ENCODE measurements at places on chromosomes 11 and 22.

DNA sequence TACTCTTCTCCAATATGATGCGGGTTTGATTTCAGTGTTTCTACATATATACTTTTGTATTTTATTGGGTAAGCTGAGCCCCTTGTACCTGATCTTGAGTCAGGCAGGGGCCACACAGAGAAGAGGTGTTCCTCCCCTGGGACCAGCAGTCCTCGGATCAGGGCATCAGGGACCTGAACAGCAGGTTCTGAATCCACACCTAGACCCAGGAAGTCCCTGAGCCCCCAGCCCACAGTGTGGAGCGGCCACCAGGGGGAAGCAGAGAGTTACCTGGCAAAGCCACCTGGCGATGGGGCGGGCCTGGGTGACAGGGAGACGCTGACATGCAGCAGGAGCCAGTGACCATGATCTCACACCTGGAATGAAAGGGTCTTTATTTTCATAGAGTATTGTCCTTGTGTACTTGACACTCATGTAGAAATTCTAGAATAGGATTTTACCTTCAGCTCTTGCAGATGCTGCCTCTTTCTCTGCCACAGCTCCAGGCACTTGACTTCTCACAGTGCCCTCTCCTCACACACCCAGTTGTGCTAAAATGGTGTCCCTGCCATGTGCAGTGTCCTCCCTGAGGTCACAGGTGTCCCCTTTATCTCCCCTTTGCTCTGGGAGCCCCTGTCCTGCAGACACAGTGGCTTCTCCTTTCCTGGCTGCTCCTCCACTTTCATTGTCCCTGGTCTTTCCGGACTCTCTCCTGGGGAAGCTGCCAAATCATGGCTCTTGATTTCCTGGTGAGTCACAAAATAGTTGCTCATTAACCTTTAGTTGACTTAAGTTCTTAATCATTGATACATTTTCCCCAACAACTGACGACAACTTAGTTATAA, 48.5 kb downstream of the GGTLC2 start:
- DNase-seq = no peak

GRCh38 chr11:21501245-21501644, 691.6 kb upstream of the ANO5 start:
- no peak for DNase-seq

- DNase-seq = no peak
These were observed 9.9 kb downstream of the CTSC start for GRCh38 chr11:88327462-88328143.

DNA sequence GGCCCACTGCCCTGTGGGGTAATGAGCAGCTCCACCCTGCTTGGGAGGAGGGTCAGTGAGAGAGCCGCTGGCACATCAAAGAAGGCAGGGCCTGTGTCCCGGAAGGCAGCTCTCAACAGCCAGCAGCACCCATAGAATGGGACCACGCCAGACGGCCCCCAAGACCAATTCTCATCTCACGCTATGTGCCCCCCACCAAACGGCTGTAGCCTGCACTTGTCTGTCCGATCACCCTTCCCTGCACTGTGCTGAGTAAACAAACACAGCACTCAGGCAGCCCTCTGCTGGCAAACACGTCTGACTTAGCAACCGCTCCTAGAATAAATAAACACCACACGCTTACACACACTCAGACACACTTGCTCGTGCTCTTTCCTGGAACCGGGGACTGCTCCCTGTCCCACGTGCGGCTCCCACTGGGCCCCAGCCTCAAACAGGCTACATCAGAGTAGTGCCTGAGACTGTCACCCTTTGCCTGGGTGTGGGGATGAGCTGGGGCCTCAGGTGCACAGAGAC, 53.2 kb upstream of the CDON start:
- peak; percentile 71 for DNase-seq

- no peak for DNase-seq
These were observed 158.4 kb downstream of the ATG16L2 start for GRCh38 chr11:72972496-72973128.

- no peak for DNase-seq
These were observed 14.2 kb downstream of the MCAT start for GRCh38 chr22:43128928-43129424.

- DNase-seq = no peak
These were observed 55.4 kb upstream of the CYP2D6 start for GRCh38 chr22:42185915-42186439.

DNA sequence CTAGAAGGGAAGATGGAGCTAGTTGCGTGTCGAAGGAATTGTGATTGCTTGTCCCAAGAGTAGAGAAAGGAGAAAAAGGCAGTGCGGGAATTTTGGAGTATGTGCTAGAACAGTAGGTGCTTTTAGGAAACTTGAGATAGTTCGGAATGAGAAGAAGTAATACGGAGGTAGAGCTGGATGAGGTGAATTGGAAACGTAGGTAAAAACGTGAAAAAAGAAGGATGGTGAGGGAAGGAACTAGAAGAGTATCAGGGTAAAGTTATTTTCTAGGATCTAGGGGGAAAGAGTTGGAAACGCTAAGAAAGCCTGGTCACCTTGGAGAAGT, 1.4 kb downstream of the CEP57 start:
- DNase-seq = no peak

DNA sequence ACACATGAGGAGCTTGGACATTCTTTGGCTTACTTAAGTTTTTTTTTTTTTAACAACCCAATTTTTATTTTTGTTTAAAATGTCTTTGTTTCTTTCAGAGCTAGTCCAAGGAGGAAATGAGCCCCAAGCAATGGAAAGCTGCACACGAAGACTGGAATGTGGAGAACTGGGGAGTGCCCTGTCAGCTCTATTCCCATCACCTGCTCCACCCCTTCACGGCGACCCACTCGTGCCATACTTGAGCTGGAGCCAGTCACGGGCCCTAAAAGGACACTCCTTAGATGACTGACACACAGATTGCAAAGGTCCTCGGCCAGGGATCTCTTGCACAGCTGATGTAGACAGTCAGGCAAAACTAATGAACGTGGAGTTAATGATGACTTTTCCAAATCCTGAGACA, 10.6 kb upstream of the SLC25A18 start:
- DNase-seq = no peak

DNA sequence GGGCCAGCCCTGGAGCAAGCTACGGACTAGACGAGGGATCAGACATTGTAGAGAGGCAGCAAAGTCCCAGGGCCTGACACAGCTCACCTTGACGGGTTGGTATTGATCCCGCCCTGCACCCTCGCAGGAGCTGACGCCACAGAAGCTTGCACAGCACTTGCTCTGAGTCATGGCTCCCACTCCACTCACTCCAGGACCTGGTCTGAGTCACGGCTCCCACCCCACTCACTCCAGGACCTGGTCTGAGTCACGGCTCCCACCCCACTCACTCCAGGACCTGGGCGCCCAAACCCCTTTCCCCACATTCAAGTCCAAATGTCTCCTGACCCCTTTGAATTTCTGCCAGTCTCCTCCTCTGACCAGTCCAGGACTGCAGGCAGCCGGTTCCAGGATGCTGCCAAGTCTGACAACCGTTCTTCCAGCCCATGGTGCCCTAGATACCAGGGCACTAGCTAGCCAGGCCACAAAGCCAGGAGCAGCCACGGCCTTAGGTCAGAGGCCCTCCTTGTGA, 6.0 kb upstream of the PNPLA5 start:
- no peak for DNase-seq

- no peak for DNase-seq
These were observed 77.5 kb downstream of the ZBTB16 start for GRCh38 chr11:114136686-114137640.

DNA sequence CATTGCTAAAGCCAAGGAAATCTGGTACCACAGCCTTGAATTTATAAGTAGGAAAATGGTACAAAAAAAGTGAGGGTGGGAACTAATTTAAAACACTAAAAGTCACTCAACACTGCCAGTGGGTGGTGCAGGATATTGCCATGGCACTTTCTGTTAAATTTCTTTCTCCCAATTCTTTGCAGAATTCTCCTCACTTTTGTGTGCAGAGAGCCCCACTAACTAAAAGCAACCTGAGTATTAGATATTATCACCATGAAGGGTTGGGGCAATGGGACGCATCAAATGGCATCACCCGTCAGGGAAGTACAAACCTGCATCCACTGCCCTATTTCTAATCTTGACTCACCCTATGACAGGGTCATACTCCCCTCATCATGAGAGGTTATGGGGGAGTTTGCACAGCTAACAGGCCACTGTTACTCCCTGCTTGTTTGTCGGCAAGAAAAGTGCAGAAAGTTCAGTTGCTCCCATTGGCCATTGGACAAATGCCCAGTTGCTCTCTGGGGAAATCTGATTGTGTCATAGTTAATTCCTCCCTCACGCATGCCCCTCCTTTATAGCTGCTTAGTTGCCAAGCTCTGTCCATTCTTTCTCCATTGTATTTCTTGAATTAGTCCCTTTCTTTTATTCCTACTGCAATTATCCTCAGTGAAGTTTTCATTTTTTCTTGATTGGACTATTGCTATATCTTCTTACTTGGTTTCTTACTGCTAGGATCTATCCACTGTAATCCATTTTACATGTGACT, 93.8 kb upstream of the BLID start:
- no peak for DNase-seq

DNA sequence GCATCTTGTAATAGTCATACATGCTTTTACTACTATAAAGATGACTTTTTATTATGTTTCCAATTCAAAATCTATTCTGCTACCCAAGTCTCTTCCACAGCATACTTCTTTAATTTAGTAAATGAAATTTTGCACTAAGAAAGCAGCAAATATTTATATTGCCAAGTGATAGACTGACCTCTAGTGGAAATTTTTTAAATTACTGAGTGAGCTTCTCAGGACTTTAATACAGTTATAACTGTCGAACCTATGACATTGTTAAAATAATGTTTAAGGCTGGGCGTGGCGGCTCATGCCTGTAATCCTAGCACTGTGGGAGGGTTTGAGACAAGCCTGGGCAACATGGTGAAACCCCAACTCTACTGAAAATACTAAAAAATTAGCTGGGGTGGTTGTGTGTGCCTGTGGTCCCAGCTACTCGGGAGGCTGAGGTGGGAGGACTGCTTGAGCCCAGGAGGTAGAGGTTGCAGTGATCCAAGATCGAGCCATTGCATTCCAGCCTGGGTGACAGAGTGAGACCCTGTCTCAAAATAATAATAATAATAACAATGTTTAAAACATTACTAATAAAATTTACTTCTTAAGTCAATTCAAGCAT, 27.3 kb downstream of the STK33 start:
- peak; percentile 33 for DNase-seq

- no peak for DNase-seq
These were observed 15.3 kb downstream of the TUG1 start for GRCh38 chr22:30984317-30984716.

GRCh38 chr22:26327306-26327705, 101.8 kb upstream of the ASPHD2 start:
- no peak for DNase-seq

GRCh38 chr22:19571207-19571795, 47.1 kb upstream of the CLDN5 start:
- DNase-seq = no peak

DNA sequence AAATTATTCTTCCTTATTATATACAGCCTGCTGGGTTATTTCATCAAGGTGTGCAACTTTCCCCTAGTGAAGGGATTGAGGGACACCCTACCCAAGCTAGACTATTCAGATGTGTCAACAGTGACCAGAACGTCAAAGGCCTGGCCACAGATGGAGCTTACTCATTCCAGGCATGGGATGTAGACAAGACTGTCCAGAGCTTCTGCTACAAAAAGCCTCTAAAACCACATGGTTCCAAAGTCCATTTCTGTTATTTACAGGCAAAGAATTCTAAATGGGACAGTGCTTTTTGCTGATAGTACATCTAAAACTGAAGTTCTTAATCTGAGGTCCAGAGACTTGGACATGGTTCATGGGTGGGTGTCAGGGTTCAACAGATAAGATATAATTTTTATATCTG, 9.7 kb upstream of the SMCO4 start:
- no peak for DNase-seq

DNA sequence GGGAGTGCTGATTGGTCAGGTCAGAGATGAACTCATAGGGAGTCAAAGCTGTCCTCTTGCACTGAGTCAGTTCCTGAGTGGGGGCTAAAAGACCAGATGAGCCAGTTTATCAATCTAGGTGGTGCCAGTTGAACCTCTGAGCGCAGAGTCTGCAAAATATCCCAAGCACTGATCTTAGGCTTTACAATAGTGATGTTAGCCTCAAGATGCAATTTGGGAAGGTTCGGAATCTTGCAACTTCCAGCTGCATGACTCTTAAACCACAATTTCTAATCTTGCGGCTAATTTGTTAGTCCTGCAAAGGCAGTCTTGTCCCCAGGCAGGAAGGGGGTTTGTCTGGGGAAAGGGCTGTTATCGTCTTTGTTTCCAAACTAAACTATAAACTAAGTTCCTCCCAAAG, 92.3 kb upstream of the PARVA start:
- DNase-seq = no peak

DNA sequence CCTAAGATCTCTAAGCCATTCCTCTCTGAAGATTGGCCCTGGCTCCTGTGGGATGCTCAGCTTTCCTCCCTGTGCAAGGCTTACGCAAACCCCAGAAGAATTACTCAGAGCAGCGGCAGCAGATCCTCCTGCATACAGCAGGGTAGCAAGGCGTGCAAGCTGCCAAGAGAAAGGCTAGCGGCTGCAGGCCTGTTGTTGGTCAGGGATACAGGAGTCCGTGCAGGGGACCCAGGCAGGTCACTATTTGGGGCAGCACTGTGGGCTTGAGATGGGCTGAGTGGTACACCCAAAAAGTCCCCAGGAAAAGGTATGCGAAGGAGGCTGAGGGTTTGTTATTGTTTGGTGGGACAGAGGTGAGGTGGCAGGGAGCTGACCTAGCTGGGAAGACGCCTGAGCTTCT, 1.5 kb downstream of the GLB1L2 start:
- DNase-seq = no peak

- no peak for DNase-seq
These were observed 639 bp downstream of the INCENP start for GRCh38 chr11:62124186-62125113.

GRCh38 chr11:9858822-9859221, 194.9 kb downstream of the SWAP70 start:
- DNase-seq = no peak

DNA sequence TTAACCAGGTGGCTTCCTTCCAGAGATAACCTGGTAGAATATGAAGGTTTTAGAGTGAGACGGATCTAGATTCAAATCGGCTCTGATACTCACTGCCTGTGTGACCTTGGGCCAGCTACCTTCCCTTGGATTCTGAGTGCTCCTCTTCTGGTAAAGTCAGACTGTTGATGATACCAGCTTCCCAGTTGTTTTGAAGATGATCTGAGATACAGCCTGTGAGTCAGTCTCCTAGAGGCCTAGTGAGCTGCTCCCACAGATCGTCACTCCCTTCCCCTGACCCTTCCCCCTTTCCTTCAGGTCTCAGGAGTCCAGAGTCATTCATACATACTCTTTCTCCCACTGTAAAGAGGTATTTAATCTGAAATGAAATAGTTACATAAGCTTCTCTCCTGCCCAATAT, 207.8 kb downstream of the GRIK4 start:
- no peak for DNase-seq

GRCh38 chr11:114040706-114041211, 18.8 kb upstream of the ZBTB16 start:
- DNase-seq = no peak

DNA sequence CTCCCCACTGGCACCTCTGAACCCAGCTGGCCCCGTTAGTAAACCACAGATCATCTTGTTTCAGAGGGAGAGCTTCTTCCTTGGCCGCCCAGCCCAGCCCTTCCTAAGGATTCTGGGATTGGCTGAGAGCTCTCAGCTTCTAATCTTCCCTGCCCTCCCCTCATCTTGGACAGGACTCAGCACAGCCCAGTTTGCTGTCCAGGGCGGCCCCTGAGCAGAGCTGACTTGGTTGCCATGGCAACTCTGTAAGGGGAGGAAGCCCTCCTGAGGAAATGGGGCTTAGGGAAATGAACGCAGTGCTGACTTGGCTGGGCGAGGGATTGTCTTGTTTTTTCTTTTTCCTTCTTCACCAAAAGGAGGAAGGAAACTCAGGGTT, 4.6 kb downstream of the APOL4 start:
- no peak for DNase-seq
